Activated naive CD8-positive, alpha-beta T cell treated with anti-CD3 and anti-CD28 coated beads for 36 hours (primary cell): ENCODE measurements at places on chromosomes 11 and 22. TPM values are rescaled to one million over a fixed set of nuclear protein-coding genes. Genes with fewer than 3 reads are reported as not detected.

Gene FAT3
- not detected for total RNA-seq

Gene OR5AP2
- total RNA-seq, result not detected

Gene SLC6A5
- total RNA-seq, result not detected

DNA sequence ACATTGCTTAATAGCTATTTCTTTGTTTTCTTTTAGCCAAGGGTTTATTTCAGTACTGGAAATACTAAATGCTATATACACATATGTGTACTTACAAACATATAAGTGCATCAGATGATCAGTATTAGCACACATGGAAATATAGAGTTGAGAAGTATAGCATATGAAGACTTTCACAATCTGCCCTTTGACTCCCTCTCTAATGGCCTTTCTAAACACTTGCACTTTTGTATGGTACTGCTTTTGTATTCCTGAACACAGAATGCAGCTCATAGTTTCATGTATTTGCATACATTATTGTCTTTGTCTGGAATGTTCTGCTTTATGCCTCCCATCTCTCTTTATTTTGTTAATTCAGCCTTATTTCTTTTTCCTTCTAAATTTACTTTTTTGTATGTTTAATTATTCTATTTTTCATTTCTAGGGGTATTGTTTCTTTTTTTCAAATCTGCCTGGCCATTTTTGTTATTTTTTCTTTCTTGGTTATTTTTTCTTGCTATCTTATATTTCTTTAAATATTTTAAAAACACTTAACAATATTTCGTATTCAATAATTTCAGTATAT is 28.8 kb downstream of the ACER3 start:
- DNase-seq, result no peak

GRCh38 chr11:66845876-66846212 is 2.6 kb downstream of the RCE1 start:
- no peak for DNase-seq

- no peak for DNase-seq
These were observed 69.2 kb downstream of the GALNT18 start for GRCh38 chr11:11552529-11553087.

- DNase-seq, result no peak
These were observed 1.1 kb downstream of the APLP2 start for GRCh38 chr11:130070846-130071200.

DNA sequence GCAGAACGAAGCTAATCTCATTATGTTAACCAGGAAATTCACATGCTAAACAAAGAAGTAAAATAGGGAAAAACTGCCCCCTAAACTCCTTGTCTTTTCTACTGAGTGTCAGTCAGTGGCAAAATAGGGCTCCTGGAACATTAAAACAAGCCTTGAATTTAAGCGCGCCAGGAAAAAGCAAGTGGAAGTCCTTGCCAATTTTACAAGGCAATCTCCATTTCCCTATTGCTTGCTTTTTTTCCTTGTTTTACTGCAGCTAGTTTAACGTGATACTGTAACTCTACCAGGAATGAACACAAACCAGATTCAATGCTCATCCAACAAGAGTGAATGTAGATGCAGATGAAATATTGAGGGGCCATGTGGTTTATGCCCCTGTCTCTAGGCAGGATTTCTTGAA is 28.1 kb upstream of the KIRREL3 start:
- DNase-seq, result no peak

DNA sequence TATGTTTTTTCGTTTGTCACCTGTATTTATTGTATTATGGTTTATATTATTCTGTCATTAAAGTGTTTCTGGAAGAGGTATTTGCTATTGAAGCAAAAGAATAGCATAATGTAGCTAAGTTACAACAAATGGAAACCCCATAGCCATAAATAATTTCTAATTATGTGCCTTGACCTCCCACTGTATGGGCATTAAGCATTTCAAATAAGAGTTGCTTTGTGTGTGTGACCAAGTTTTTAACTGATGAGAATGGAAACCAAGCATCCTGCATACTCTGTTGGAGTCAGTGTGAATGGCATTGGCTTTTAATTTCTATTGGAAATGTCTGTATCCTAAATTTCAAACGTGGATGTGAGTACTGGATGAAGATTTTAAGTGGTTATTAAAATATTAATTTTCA is 61.9 kb upstream of the MYO18B start:
- DNase-seq, result no peak
